ENCODE measurements at places on chromosomes 13 and 19.

DNA sequence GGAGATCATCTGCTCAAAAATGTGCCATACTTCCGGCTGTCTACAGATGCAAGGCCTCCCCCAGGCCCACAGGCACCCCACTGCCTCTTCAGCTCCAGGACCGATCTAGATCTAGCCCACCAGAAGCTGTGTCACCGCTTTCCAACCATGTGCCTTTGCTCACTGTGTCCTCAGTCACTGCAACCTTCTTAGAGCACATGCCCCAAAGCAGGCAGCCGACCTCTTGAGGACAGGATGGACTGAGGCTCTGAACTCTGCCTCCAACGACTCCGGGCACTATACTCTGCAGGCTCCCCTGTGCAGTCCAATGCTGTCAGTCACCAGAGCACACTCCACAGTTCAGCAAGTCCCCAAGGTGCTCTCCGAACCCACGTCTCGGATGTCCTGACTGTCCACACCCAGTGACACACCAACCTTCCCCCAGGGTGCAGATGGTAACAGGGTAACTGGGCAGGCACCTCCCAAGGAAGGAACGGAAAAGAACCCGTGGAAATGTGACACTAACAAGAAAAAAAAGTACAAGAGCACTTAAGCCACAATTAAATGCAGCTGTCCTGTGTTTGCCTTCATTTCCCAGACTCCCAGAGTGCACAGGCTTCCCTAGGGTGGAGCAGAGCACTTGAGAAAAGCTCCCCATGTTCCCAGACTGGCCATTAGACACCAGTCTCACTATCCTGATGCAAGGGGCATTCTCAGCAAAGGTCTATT lies 4.8 kb downstream of the STK24 start:
- DNase-seq: peak; percentile 76
- no peak overlapping the region for H3K4me3 ChIP-seq
- peaks cover 57% of the 10 kb centered on the region for H3K4me1 ChIP-seq
- H3K36me3 ChIP-seq: no peaks in the 10 kb centered on the region
- peak overlapping the region; percentile 74 for H3K27ac ChIP-seq
- no peaks in the 10 kb centered on the region for H3K27me3 ChIP-seq

DNA sequence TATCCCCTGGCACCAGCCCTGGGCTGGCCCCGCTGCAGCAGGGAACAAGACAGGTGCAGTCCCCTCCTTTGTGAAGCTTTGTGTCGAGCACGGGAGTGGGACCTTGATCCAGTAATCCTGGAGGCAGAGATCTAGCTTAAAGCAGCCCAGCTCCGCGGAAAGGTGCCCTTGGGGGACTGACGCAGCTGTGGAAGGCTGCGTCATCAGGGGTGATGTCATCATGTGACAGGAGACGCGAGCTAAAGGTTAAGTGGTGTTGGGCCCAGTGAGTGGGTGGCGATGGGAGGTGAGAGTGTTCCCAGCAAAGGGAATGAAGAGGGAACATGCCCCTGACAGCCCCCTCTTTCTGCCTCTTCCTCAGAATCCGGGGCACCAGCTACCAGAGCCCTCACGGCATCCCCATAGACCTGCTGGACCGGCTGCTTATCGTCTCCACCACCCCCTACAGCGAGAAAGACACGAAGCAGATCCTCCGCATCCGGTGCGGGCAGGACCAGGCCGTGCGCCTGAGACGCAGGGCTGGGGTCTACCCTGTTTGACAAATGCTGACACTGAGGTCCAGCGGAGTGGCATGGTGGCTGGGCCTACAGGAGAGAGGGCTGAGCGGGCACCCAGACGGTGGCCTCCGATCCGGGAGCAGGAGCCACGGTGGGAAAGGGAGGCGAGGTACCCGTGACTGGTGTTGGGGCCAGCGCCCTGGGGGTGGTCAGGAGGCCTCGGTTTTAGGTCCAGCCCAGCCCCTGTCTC lies 2.6 kb downstream of the LHB start:
- H3K4me3 ChIP-seq: no peak overlapping the region
- H3K4me1 ChIP-seq: peaks cover 21% of the 10 kb centered on the region
- H3K27me3 ChIP-seq: peaks cover 18% of the 10 kb centered on the region

GRCh38 chr19:43505941-43506340 lies 1.4 kb upstream of the PHLDB3 start:
- peak overlapping the region; percentile 11 for H3K27ac ChIP-seq
- H3K4me3 ChIP-seq: no peak overlapping the region
- DNase-seq: no peak
- no peaks in the 10 kb centered on the region for H3K27me3 ChIP-seq
- H3K36me3 ChIP-seq: peaks cover 57% of the 10 kb centered on the region
- peaks cover 45% of the 10 kb centered on the region for H3K4me1 ChIP-seq

- DNase-seq: no peak
- no peak overlapping the region for H3K27ac ChIP-seq
- no peaks in the 10 kb centered on the region for H3K36me3 ChIP-seq
Measured at GRCh38 chr13:34521171-34521570, 420.9 kb upstream of the NBEA start.

DNA sequence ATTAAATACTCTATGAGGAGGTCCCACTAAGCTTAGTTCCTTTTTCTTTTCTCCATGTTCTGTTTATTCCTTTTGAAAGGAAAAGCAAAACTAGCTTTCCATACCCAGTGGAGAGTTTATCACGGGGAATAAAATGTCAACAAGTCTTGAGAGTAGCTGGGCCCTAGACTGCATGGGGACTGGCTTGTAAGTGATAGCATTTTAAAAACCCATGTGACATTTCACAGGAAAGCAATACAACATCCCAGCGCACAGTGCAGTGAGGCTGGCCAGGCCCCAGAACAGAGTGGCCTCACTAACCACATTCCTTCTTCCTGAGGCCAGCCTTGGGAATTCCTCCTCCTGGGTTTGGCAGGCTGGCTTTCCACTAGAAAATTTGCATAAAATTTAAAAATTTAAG lies 149.8 kb downstream of the DLEU7 start:
- no peaks in the 10 kb centered on the region for H3K27me3 ChIP-seq
- H3K36me3 ChIP-seq: no peaks in the 10 kb centered on the region
- no peak overlapping the region for H3K4me3 ChIP-seq
- DNase-seq: no peak
- no peak overlapping the region for H3K27ac ChIP-seq

GRCh38 chr13:64074971-64075474 lies 2659.4 kb upstream of the PCDH20 start:
- H3K4me1 ChIP-seq: no peaks in the 10 kb centered on the region
- H3K27ac ChIP-seq: no peak overlapping the region
- no peak for DNase-seq
- H3K27me3 ChIP-seq: no peaks in the 10 kb centered on the region

DNA sequence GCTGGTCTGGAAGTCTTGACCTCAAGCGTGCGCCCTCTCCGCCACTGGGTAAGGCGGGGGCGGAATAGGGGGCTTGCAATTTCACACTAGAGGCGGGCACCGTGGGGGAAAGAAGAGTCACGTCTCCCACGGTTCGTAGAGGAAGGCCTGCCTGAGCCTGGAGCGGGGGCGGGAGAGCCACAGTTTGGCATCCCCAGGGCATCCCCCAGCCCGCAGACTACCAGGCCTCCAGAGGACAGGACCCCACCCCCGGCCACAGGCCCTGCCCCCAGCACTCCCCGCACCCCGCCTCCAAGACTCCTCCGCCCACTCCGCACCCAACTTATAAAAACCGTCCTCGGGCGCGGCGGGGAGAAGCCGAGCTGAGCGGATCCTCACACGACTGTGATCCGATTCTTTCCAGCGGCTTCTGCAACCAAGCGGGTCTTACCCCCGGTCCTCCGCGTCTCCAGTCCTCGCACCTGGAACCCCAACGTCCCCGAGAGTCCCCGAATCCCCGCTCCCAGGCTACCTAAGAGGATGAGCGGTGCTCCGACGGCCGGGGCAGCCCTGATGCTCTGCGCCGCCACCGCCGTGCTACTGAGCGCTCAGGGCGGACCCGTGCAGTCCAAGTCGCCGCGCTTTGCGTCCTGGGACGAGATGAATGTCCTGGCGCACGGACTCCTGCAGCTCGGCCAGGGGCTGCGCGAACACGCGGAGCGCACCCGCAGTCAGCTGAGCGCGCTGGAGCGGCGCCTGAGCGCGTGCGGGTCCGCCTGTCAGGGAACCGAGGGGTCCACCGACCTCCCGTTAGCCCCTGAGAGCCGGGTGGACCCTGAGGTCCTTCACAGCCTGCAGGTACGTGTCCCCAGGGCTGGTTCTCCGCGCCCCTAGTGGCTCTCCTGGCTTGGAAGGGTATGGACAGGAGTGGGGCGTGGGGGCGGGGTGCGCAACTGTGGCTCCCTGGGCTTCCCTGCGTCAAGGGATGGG lies at the start of gene ANGPTL4:
TSS of gene ANGPTL4 (plus strand) at position 353 of the 969 bp plus-strand sequence. CDS start at position 520, 167 bp downstream.
- no peaks in the 10 kb centered on the region for H3K27me3 ChIP-seq
- peaks cover 23% of the 10 kb centered on the region for H3K4me1 ChIP-seq
- H3K4me3 ChIP-seq: peak within 1 kb of the TSS; percentile 47
- no peaks in the 10 kb centered on the region for H3K36me3 ChIP-seq
- peak within 1 kb of the TSS; percentile 71 for H3K27ac ChIP-seq

DNA sequence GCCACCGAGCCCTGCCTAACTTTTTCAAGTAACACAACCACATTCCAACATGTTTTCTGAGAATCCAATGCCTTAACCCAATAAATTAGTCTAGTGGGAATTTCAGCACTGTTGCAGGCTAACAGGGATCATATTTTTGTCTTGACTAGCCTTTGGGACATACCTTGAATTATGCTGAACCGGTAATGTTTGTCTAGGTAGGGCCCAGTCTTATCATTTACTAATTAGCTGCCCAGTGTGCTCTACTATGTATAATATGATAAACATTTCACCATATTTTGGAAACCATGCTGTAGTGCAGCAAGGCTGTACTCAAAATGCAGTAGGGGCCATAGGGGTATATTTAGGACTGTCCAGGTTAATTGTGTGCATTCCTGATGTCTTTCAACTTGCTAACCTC lies 3.3 kb upstream of the PDS5B start:
- no peak overlapping the region for H3K4me3 ChIP-seq
- DNase-seq: no peak

GRCh38 chr19:47509170-47509847 lies 5.6 kb downstream of the NAPA start:
- no peak overlapping the region for H3K4me3 ChIP-seq
- no peaks in the 10 kb centered on the region for H3K27me3 ChIP-seq
- DNase-seq: no peak
- peak overlapping the region; percentile 93 for H3K27ac ChIP-seq
- peaks cover 41% of the 10 kb centered on the region for H3K36me3 ChIP-seq
- peaks cover 45% of the 10 kb centered on the region for H3K4me1 ChIP-seq

GRCh38 chr19:23116802-23117571 lies at the start of gene ZNF730:
Gene ZNF730 (plus strand): TSS chr19:23117025. CDS start chr19:23117174, 149 bp downstream.
- H3K4me1 ChIP-seq: peaks cover 5% of the 10 kb centered on the region
- H3K4me3 ChIP-seq: peak within 1 kb of the TSS; percentile 10
- H3K36me3 ChIP-seq: no peaks in the 10 kb centered on the region
- no peak within 1 kb of the TSS for H3K27ac ChIP-seq
- DNase-seq: peak; percentile 82

- H3K27ac ChIP-seq: no peak overlapping the region
- no peaks in the 10 kb centered on the region for H3K4me1 ChIP-seq
- H3K36me3 ChIP-seq: no peaks in the 10 kb centered on the region
- no peaks in the 10 kb centered on the region for H3K27me3 ChIP-seq
Measured at GRCh38 chr13:79108914-79109643, 297.0 kb downstream of the RBM26 start.

- no peaks in the 10 kb centered on the region for H3K36me3 ChIP-seq
- H3K27ac ChIP-seq: no peak overlapping the region
- H3K4me3 ChIP-seq: no peak overlapping the region
- no peaks in the 10 kb centered on the region for H3K4me1 ChIP-seq
Measured at GRCh38 chr13:67130444-67130843, 99.7 kb downstream of the PCDH9 start.

- H3K4me1 ChIP-seq: no peaks in the 10 kb centered on the region
- no peaks in the 10 kb centered on the region for H3K27me3 ChIP-seq
- H3K4me3 ChIP-seq: no peak overlapping the region
- H3K27ac ChIP-seq: no peak overlapping the region
Measured at GRCh38 chr13:30169442-30169841, 137.9 kb downstream of the KATNAL1 start.

GRCh38 chr13:41516166-41516565 lies 58.8 kb downstream of the RGCC start:
- no peak for DNase-seq
- no peaks in the 10 kb centered on the region for H3K27me3 ChIP-seq
- no peaks in the 10 kb centered on the region for H3K4me1 ChIP-seq
- no peak overlapping the region for H3K27ac ChIP-seq
- H3K4me3 ChIP-seq: no peak overlapping the region

GRCh38 chr13:28718196-28718542 lies 601 bp downstream of the SLC46A3 start:
- peak overlapping the region; percentile 72 for H3K4me3 ChIP-seq
- peak overlapping the region; percentile 98 for H3K27ac ChIP-seq
- no peak for DNase-seq
- H3K27me3 ChIP-seq: no peaks in the 10 kb centered on the region
- H3K36me3 ChIP-seq: peaks cover 11% of the 10 kb centered on the region

All from spleen (tissue), 13 donors.